ENCODE measurements at places on chromosomes 13 and 19.

DNA sequence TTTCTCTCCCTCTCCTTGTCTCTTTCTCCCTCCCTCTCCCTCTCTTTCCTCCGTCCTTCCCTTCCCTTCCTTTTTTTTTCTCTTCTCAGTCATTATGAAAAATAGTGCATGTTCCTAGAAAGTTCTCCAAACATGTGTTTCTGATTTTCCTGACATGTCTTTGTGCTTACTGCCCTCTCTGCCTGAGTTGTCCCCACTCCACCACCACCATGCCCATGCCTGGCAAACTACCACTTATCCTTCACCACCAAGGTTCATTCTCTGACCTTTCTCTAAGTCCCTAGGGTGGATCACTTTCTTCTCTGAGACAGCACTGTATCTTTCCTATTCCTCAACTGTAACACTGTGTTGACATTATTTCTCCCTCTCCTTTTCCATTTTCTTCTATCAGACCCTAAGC, 98.2 kb downstream of the LACC1 start:
- DNase-seq = no peak

- no peak for DNase-seq
These were observed 194.8 kb downstream of the DCLK1 start for GRCh38 chr13:35936246-35936978.

- no peak for DNase-seq
These were observed 46.4 kb downstream of the DLEU7 start for GRCh38 chr13:50797091-50797490.

- no peak for DNase-seq
These were observed 185.3 kb downstream of the KCNRG start for GRCh38 chr13:50200569-50200968.

GRCh38 chr13:95480131-95480545, 72.4 kb upstream of the CLDN10 start:
- DNase-seq = no peak

GRCh38 chr13:36275190-36276002, 22.2 kb downstream of the CCDC169 start:
- peak; percentile 24 for DNase-seq

Measured in CD4-positive, alpha-beta T cell (primary cell).